G401 (cell line): ENCODE measurements at places on chromosomes 3 and 15.

DNA sequence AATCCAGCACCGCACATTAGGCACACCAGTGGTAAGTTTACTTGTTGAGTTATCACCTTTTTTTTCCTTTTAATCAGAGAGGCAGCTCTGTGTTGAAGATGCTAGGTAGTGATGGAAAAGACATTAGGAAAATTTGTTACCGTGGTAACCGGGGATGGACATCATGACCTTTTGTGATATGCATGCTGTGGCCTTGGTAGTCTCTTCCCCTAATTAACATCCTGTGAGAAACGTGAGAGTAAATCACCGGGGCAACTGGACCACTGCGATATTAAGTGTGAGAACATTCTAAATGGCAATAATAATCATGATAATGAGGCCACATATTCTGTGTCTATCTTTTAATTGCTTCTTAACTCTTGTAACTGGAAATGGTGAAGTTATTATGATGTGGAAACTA, 362.0 kb downstream of the CACNA2D3 start:
- DNase-seq, result no peak

- DNase-seq, result peak; percentile 55
These were observed 30.7 kb upstream of the RPS17 start for GRCh38 chr15:82570721-82571508.

DNA sequence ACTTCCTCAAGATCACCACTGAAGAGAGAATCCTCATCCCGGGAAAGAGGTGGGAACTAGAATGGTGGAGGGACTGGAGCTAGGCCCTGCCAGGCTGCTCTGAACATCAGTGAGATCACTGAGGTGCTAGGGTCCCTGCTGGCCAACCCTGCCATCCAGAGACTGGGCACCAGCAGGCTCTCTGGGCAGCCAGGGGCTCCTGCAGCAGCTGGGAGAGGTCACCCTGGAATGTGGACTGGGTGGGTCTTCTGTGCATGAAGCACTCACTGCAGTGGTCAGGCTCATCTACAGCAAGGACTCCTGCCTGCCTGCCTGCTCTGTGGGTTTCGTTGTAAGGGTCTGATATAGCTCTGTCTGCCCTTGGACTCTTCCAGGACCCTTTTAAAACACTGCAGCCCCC, 24.9 kb downstream of the ALS2CL start:
- DNase-seq, result no peak

- DNase-seq, result no peak
These were observed 86.4 kb downstream of the PCCB start for GRCh38 chr3:136336329-136337100.
